ENCODE measurements at places on chromosomes 2 and 18. TPM values are rescaled to one million over a fixed set of nuclear protein-coding genes. Genes with fewer than 3 reads are reported as not detected.

DNA sequence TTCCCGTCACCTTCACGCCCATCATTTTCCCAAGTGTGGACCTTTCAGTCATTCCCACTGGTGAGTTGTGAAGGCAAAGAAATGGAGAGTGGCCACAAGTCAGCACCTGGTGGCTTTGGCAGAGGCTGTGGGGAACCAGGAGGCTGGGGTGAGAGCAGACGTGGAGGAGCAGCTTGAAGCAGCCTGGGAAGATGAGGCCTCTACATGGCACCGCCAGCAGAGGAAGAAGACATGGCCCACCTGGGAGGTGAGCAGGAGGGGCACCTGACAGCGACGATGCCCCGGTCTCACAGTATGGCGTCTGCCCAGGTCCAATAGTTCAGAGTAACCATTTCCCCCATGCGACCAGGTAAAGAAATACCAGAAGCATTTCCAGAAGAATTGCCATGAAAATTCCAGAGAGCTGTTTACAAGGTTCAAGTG is 69.0 kb downstream of the TPO start:
- no peak for DNase-seq

The FEV gene
- not detected for total RNA-seq

The C1QL2 gene
- total RNA-seq = not detected

- DNase-seq = peak; percentile 75
Measured at GRCh38 chr18:45325778-45326177, 289.5 kb upstream of the SLC14A2 start.

GRCh38 chr2:106572541-106573450 is 85.6 kb downstream of the CD8B2 start:
- peak; percentile 60 for DNase-seq

The SULT1C4 gene
- 11.3 TPM for total RNA-seq

DNA sequence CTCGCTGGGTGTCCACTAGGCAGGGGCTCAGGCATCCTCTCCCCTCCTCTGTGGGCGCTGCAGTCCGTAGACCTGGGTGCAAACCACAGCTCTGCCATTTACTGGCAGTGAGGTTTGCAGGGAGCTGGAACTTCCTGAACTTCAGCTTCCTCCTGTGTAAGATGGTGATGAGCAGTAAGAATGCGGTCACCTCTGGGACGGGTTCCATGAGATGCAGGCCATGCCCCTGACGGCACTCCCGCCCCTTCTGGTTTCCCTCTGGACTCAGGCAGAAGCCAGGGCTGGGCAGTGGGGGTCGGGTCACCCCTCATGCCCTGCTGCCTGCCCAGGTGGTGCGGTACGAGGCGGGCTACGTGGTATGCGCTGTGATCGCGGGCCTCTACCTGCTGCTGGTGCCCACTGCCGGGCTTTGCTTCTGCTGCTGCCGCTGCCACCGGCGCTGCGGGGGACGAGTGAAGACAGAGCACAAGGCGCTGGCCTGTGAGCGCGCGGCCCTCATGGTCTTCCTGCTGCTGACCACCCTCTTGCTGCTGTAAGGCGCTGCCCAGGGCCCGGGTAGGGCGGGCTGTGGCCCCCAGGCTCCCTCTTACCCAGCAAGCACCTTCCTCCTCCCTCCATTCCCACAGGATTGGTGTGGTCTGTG is 1.5 kb downstream of the PROM2 start:
- DNase-seq = no peak

- DNase-seq = no peak
Measured at GRCh38 chr2:7966032-7966431, 715.8 kb upstream of the ID2 start.

DNA sequence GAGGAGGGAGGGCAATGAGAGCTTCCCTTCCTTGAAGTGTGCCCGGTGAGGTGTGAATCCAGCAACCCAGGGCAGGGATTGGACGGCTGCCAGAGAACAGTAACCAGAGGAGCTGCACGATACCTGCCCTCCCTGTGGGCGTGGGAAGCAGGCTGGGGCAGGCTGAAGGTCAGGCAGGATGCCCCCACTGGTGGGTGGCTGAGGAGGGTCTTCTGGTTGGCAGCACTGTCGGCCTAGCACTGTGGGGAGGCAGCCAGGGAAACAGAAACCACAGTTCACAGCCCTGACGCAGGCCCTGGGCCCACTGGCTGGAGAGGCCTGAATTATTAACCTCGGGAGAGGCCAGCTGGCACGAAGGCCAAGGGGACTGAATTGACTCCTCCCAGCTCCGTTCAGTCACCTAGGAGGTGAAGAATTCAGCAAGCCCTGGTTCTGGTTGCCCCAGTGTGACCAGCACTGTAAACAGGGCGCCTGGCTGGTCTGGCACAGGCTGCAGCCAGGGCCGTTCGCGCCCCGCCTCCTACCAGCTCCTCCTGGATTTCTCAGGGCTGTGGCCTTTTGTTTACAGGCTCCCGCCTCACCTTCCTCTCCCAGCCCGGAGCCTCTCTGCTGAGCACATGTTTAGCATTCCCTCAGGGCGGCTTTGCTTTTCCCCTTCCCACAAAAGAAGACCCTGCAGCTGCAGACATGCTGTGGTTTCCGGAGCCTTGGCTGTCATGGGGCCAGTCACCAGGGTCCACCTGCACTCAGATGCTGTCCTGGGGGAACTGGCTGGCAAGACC is 97.8 kb downstream of the B3GNT2 start:
- DNase-seq = peak; percentile 93

The GBX2 gene
- not detected for total RNA-seq

DNA sequence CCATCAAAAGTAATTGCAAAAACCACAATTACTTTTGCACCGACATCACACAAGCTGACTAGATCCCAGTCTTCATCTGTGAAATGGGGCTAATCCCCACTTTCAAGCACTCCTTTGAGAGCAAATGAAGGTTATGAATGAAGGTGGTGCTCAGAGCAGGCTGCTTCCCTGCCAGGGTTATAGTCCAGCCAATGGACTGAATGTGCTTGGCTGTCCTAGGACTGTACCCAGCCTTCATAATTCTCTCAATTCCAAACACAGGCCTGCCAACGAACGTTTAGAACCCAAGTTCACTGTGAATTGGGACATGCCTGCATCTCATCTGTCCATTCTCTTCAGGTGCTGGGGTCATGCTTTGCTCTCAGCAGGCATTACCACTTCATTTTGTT is 27.8 kb upstream of the ICOS start:
- DNase-seq = no peak

GRCh38 chr2:159506202-159506601 is 110.1 kb downstream of the BAZ2B start:
- no peak for DNase-seq

DNA sequence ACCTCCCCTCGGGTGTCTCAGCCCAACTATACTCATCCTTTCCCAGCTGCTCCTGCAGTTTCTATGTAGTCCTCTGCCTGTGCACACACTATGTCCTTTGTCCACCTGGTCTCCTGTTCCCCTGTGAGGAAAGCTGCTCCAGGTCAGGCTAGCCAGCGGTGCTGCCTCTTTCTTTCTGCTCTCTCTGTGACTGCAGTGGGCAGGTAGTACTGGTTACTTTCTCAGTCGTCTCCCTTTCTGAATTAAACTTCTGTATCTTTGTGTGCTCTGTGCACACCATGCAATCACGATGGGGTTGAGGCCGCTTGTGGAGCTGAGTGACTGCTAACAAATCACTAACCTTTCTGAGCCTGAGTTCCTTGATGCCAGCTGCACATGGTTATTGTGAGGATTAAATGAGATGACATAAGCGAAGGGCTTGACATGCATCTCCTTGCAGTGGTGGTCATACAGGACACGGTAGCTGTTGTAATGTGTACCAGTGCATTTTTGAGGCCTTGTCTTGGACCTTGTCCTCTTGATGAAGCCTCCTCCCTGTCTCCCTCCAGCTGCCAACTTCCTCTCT is 3.5 kb downstream of the FARP2 start:
- no peak for DNase-seq

DNA sequence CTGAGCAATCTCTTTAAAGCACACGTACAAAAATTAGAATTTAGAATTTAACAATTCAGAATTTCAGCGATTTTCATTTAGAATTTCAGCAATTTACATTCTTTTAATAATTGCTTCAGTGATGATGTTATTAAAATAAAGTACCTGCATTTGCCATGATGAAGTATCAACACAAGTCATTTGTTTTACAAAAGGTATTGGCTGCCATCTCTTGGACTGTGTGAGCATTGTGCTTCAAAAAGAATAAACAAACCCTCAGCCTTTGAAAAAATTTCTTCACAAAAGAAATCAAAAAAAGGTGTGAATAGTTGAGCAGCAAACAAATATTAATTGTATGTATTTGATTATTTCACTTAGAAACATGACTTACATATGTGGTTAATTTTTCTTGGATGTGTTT is 27.1 kb upstream of the ZC3H15 start:
- DNase-seq = peak; percentile 17

DNA sequence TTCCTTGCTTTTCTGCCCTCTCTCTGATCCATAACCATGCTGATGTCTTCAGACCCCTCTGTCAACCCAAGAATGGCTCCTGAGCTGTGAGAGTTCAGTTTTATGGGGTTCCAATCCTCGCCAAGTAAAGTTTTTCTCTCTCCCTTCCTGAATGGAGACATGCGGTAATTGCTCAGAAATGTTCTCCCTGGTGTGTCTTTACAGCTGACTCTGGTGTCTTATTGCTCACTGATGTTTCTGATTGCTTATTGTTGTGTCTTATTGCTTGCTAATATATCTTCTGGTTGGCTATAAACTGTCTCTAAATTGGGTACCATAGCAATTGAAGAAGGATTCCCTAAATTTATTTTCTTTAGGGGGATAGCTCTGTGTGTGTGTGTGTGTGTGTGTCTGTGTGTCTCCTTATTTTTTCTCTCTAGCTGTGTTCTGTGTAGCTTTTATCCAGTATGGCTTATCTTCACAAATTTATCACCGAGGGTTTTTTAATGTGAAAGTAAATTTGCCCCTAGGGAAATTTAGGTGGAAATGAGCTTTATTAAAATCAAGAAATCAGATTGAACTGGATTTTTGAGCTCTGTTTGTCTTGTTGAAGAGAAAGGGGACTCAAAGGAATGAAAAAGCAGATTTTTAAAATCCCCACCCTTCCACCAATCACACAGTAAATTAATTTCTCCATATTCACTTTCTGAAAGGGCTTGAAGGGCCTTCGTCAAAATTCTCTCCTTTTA is 19.5 kb downstream of the MGAT5 start:
- no peak for DNase-seq

- DNase-seq = no peak
Measured at GRCh38 chr2:239272626-239273025, 128.2 kb downstream of the HDAC4 start.

- DNase-seq = no peak
Measured at GRCh38 chr2:240567137-240567871, 980 bp upstream of the RNPEPL1 start.

DNA sequence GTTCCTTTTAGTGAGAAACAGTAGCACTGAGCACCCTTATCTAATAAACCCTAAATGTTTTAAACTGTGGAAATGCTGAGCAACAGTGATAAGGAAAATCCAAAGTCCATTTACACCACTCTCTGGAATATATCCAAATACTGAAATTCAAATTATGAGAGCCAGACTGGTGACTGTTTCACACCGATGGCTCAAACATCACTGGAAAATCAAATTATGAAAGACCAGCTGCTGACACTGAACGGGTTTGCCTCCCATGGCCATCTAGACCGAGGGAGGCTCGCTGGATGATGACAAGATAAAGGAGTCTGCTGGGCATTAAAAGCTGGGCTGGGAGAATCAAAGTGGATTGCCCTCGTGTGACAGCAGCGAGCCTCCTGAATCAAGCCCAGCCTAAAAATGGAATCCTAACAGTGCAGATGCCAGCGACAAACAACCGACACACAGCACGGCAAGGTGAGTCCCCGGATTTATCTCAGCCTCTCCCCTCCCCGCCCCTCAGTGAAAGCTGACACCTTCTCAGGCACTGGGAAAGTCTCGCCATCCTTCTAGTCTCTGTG is 30.3 kb downstream of the SERPINE2 start:
- peak; percentile 66 for DNase-seq

The MTERF4 gene
- 58.1 TPM for total RNA-seq

The DNAJC27 gene
- total RNA-seq = 19.1 TPM

GRCh38 chr2:147456779-147457178 is 388.1 kb upstream of the ACVR2A start:
- no peak for DNase-seq

DNA sequence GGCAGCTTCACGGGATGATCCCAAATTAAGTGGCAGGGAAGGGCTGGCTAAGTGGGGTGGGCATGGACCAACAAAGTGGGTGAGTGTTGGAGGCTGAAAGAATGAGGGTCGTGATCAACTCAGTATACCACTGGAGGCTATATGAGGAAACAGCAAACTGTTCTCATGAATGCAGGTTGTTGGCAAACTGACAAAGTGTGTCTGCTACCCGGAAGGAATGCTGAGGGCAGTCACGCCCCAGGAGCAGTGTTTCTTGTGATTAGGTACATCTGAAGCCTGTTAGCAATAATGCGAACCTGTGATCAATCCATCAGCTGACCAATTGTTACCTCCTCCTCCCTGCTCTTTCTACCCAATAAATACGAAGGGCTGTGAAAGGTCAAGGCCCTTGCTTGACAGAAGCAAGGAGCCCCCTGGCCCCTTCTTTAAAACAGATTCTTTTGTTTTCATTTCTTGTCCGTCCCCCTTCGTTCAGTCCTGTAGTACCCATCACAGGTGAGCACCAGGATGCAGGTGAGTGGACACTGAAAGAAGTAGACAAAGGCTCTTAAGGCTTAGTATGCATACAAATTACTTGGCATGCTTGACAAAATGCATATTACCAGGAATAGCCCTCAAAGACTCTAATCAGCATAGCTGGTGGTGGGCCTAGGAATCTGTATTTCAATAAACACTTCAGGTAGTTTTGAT is 67.9 kb downstream of the LOXHD1 start:
- DNase-seq = no peak

GRCh38 chr2:160931531-160931930 is 228.7 kb upstream of the TANK start:
- DNase-seq = no peak

- no peak for DNase-seq
Measured at GRCh38 chr18:71431171-71431570, 1113.0 kb downstream of the CBLN2 start.

The TXNDC2 gene
- total RNA-seq = not detected

DNA sequence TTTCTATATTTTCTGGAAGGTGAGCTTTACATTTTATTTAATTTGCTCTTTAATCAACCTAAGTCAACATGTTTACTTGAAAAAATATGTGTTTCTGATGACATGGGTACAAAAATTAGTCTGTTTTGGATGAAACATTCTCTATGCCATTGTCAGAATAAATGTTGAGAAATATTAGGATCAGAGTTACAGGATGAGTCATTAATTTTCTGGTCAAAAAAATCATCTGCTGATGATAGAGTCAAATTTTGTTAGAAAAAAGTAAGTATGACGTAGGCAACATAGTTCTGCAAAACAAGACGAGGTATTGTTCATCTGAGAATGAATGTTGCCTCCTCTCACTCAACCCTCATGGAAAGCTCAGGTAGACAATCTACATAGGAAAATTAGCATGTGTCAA is 107.6 kb upstream of the CAVIN2 start:
- DNase-seq = no peak

DNA sequence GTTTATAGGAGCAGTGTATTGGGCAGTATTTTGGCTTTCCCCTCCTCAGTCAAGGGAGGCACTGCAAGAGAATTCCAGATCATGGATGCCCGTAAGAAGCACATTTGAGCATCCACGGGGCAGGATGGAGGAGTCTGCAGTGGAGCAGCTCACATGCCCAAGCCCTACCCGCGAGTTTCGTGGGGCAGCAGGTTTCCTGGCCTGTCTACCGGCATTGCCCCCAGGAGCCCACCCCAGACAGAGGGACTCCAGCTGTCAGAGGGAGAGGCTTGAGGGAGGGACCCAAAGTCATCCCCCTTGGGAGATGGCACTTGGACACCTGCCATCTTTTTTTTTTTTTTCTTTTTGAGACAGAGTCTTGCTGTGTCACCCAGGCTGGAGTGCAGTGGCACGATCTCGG is 31.3 kb downstream of the TMEM177 start:
- no peak for DNase-seq

All from neural progenitor cell (in vitro differentiated cells).